Stimulated activated CD8-positive, alpha-beta memory T cell treated with anti-CD3 and anti-CD28 coated beads, Interleukin-12 subunit alpha, Interleukin-12 subunit beta, amount 100 ng/mL, for 1 hour (primary cell): ENCODE measurements at places on chromosomes 3 and 15.

- no peak for DNase-seq
Observed at GRCh38 chr3:164537485-164537884, 540.8 kb downstream of the SI start.

- DNase-seq = no peak
Observed at GRCh38 chr3:175057401-175057800, 198.3 kb downstream of the NAALADL2 start.

DNA sequence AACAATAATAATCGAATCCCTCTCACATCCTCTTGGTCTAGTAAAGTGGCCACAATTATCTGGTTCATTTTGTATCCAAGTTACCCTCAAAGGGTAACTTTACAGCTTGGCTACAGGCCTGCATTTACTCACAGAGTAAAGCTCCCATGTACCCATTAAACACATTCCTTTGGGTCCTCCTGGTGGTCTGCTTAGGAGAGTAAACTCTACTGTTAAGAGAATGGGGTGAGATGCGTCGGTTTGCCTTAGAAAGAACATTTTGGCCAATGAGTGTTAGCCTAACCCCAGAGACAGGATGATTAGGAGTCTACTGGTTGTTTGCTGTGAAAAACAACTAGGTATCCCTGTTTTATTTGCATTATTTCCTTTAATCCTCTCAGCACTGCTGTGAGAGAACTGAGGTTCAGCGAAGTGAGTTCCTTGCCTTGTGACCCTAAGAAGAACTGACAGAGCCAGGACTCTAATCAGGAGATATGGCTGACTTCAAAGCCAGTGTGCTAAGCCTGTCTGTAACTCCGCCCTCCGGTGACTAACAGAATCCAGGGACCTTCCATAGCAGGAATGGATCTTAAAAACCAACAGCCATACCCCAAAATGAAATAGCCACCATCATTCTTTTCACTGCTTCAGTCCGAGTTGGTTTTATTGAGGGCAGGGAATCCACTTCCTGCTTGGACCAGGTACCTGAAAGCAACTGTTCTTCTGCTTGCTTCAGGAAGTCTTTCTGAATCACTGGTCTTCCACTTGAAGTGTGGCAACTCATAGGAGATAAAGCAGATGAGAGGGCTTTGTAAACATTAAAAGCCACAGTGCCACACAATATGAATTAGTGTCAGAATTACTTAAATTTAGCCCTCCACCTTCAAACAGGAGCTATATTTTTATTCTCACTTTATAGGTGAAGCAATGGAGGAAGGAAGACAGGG, 317.3 kb upstream of the WNT5A start:
- no peak for DNase-seq

DNA sequence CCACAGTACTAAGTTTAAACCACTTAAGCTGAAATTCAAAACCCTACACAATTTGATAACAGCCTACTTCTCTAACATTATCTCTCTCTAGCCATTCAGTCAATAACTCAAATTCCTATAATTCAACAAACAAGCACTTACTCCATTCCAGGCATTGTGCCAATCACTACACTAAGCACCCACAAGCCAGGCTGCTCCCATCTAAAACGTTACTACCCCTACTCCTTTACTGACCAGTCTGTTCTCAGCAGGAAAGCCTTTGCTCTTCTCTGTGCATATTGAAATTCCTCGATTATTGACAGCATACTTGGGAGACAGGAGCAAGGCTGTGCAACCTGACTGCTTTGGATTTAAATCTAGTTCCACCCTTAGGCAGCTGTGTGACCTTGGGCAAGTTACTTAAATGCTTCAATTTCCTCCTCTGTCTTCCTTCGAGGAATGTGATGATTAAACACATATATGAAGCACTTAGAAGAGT, 177.2 kb upstream of the THBS1 start:
- DNase-seq = no peak

DNA sequence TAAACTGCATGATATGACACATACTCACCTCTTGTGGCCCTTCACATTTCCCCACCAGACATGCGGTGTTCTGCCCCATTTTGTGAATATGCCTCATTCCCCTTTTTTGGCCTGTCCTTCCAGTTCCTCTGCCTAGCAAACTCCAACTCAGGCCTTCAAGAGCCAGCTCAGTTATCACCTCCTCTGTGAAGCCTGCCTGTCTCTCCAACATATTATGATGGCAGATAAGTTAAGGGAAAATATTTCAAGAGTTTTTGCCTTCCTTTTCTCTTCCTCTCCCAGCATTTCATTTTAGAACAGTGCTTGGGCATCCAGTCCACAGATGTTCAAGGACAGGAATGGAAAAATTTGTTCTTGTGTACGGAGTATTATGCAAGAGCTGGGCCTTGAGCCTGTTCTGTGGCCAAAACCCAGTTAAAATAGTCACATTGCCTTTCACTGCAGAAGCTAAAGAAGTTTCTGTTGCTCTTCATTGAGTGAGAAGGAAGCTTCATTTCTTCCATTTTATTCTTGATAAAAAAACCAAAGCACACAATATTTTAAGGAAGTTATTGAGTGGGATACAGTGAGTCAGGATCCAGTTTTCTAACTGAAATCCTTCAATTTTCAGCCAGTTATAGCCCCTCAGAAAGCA, 192.0 kb downstream of the GHSR start:
- DNase-seq = no peak

- no peak for DNase-seq
Observed at GRCh38 chr3:169026543-169027182, 636.8 kb downstream of the MECOM start.

GRCh38 chr3:119294696-119295671, 801 bp downstream of the ARHGAP31 start:
- DNase-seq = peak; percentile 49

GRCh38 chr15:20348291-20348899, 193.2 kb downstream of the GOLGA6L6 start:
- no peak for DNase-seq

- no peak for DNase-seq
Observed at GRCh38 chr3:194773216-194773615, 87.5 kb downstream of the FAM43A start.

GRCh38 chr3:144011251-144011799, 39.7 kb downstream of the DIPK2A start:
- no peak for DNase-seq

DNA sequence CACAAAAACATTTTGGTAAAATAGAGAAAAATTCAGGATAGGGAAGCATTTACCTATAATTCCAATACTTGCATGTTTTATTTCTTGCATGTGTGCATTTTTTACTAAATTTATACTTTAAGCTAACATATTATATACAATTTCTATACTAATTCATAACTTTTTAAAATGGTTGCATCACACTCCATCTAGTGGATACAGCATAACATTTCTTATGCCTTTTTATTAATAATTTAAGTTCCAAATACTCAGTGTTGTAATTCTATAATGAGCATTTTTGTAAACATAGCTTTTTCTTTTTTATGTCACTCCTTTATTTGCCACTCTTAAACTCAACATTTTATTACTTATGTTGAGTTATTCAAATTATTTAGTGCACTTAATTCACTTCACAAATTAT, 477.7 kb downstream of the ZBBX start:
- no peak for DNase-seq

- DNase-seq = no peak
Observed at GRCh38 chr3:197283045-197283444, 15.4 kb downstream of the DLG1 start.

DNA sequence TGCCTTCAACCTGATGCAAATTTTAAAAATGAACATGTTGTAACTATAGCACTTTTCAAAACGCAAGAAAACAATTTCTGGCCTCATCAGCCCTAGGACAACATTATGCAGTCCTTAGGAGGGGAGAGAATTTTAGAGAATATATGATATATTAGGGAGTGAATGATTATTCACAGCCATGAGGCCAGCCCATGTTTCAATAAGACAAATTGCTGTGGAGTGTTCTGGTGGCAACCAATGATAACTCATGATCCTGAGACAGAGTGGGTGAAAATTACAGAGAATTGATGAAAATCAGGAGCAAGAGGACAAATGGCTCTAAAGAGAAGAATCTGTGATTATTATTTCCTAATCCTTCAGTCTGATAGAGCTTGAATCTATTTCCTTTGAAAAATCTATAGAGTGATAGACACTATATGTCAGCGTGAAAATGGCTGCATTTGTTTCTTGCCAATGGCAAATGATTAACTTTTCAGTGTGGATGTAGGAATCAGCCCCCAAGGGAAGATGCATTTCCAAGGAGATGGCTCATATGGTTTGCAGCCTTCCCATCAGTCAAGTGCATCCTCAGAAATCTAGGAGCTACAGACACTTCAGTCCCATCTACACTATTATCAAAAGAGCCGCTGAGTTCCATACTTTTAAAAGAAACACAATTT, 761.0 kb upstream of the ARRDC4 start:
- DNase-seq = no peak

DNA sequence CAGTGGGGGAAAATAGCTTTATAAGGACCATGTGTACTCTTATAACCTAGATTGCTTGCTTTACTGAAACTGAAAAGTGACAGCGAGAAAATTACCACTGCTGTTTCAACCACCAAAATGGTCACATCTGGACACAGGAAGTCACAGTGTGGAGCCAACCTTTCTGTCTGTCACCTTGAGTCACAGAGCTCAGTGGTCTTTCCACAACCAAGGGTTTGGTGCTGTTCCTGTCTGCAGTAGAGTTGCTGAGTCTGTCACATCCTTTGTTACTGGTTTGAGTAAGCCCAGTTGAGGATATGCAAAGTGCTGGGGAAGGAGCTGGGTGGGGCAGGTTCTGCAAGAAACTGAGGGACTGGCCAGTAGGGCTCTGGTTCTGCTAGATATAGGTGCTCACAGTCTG, 139.1 kb upstream of the EIF1B start:
- no peak for DNase-seq

DNA sequence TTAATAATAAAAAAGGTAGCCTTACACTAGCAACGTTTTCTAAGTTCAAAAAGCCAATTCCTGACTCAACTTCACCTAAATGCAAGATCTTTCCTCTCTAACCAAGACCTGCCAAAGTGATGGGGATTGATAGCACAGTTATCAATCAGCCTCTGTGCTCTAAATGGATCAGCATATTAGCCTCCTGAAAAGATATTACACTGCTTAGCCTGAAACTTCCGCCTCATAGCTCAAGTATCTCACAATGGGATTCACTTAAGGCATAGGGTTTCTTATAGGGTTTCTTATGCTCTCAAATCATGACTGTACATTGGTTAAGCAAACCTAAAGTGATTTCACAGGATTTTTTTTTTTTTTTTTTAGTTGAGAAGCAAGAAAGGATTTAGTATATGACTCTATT, 436 bp upstream of the SLC9A9 start:
- DNase-seq = no peak

- DNase-seq = no peak
Observed at GRCh38 chr15:89074402-89075012, 13.7 kb upstream of the ABHD2 start.

GRCh38 chr15:21260966-21261395, 179.3 kb downstream of the POTEB3 start:
- no peak for DNase-seq

DNA sequence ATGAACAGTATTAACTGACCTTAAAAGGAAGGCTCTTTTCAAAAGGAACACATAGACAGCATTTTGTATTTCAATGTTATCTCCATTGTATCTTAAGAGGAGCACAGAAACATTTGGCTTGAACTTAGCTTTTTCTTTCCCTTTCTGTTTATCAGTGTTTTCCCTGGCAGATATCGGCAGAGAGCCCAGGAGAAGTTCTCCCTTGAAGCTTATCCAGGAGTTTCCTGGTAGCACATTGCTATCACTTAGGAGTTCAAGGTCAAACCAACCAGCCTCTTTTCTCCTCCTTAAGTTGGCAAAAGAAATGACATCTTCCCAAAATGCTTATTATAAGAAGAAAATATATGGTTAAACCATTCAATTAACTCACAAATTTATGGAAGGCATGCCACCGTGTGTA, 344.6 kb upstream of the UBE2E2 start:
- DNase-seq = no peak

GRCh38 chr3:110821586-110821985, 250.0 kb upstream of the NECTIN3 start:
- DNase-seq = no peak

DNA sequence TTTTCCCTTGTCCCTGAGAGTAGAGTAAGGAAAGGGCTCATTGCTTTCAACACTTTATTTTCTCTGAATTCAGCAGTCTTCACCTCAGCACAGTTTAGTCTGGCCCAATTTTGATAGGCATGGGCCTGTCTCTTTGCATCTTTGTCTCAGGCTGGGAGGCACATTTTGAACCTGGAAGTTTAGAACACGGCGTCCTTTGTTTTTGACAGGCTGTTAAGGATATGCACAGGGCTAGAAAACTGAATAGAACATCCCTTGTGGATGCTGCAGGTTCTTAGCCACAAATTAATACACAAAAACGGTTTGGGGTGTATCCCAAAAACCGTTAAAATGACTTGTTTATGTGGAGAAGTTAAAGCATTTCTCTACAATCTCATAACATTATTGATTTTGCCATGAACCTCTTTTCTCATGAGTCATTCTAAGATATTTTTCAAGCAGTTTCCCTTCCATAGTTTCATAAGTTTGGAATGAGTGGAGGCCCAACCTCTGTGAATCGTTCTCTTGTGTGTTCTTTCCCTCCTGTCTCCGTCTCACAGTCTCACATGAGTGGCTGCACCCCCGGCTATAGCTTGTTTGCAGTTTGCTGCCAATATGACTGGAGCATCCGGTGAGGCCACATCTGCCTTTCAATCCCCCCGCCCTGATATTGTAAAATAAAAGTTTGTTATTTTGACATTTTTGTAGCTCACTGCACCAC, 192.9 kb upstream of the EIF1B start:
- no peak for DNase-seq

- no peak for DNase-seq
Observed at GRCh38 chr3:23275061-23275460, 71.9 kb downstream of the UBE2E2 start.

DNA sequence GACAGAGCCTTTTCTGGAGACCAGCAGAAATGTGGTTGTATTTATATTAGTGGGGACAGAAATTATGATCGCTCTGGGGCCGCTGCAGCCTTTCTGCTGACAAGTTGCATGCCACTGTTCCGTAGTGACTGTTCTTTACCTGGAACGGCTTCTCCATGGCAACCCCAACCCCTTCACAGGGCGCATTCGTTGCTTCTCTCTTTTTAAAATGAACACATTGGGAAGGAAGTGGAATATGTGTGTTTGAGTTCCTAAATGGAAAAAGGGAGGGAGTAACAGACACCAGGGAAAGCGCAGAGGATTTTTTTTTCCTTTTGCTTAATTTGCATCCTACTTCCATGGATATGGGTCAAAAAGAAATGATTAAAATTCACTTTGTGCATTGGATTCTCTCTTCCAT, 482.0 kb upstream of the SUCLG2 start:
- DNase-seq = no peak
